ENCODE measurements at places on chromosomes 13 and 19.
A peak's percentile ranks its signal among the peaks of the same experiment; 100 is the strongest.

DNA sequence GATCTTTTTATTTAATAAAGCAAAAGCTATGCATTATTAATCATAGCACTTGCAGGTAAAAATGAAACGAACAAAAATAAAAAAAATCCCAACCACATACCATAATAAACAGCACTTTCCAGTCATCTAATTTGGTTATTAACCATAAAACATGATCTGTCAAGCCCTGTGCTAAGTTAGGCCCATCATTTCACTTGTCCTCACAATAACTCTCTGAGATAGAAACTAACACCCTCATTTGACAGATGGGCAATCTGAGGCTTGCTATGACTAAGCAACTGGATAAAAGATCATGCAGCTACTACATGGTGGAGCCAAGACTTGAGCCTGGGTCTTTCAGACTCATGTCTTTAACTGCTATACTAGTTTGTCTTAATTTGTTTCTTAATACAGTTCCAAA, 21.8 kb downstream of the PROSER1 start:
- no peak for DNase-seq

GRCh38 chr19:39405958-39406655, 540 bp upstream of the ZFP36 start:
- DNase-seq = no peak

DNA sequence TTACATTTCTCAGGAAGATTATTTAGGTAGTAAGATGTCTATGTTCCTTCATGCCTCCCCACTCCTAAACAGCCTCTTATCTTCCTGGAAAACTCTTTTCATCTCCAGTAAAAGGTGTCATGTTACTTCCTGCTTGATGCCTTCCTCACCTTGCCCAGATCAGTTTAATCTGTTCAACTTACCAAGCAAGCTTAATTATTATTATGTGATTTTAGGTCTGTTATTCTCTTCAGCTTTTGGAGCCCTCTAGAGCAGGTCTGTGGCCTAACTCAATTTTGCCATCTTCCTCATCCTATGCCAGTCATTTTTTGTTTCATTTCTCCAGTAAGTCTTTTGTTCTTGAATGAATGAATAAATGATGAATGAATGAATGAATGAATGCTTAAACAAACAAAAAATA, 528.4 kb downstream of the DCT start:
- no peak for DNase-seq

DNA sequence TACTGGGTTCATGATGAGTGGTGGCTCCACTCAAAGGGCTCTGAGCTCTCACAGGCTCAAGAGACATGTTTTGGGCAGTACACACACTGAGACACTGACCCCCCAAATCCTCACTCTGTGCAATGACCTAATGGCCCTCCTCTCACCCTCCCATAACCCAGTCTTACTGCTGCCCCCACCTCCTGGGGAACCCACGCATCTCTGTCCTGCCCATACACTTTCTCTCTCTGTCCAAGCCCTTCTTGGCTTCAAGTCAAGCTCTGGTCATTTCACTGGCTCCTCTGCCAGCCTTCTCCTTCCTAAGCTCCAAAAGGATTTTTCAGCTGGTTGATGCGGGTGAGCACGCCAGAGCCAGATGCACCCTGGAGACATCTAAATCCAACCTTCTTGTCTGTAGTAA, 187.9 kb upstream of the TSHZ3 start:
- DNase-seq = no peak

DNA sequence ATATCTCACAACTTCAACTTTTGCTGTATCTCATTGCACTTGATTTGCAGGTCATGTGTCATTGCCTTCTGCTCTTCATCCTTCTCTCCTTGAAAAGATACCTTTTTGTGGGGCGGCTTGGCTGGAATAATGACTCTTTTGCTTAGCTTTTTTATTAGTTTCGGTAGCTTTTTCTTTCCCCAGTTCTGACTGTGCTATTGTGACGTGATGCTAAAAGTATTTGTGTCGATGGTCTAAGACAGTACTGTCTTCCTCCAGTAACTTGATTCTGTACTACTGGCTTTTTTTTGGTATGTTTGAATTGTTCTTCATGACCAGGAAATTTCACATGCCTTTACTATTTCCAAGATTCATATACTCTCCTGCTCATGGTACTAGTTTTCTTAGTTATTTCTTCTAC, 63.1 kb downstream of the SLITRK1 start:
- no peak for DNase-seq

- DNase-seq = no peak
Measured at GRCh38 chr13:112955271-112955937, 13.6 kb upstream of the MCF2L start.

DNA sequence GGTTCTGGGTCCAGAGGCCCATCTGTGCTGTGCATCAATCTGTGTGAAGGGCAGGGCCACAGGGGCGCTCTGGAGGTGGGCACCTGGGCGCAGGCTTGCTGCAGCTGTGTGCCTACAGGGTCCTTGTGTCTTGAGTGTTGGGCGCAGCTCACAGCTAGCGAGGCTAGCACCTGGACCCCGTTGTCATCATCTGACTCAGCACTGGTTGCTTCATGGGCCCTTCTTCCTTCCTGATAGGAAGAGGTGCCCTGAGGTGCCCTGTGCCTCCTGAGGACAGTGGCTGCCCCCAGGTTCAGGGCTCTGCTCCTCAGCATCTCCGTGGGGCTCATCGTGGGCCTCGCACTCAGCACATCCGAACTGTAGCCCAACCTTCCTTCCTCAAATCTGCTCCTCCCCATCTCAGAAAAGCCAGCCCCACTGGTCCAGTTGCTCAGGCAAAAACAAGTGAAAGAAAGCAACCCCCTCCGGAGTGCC, 54.8 kb downstream of the GATAD2A start:
- no peak for DNase-seq

DNA sequence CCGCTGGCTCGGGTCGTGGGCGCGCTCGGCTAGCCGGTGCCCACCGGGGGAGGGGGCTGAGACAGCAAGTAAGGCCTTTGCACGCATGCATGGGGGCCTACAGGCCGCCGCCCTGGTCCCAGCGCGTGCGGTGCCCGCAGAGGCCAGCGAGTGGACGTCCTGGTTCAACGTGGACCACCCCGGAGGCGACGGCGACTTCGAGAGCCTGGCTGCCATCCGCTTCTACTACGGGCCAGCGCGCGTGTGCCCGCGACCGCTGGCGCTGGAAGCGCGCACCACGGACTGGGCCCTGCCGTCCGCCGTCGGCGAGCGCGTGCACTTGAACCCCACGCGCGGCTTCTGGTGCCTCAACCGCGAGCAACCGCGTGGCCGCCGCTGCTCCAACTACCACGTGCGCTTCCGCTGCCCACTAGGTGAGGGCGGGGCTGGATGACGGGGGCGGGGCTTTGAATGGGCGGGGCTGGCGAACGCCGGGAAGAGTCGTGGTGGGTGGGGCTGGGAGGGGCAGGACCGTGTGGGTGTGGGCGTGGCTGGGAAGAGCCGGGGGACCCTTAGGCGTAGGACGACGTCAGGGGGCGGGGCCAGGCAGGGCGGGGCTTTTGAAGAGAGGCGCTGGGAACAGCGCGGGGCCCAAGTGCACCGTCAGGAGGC, 2.1 kb downstream of the CILP2 start:
- DNase-seq = no peak

GRCh38 chr19:12938779-12939601, 581 bp downstream of the CALR start:
- DNase-seq = no peak

DNA sequence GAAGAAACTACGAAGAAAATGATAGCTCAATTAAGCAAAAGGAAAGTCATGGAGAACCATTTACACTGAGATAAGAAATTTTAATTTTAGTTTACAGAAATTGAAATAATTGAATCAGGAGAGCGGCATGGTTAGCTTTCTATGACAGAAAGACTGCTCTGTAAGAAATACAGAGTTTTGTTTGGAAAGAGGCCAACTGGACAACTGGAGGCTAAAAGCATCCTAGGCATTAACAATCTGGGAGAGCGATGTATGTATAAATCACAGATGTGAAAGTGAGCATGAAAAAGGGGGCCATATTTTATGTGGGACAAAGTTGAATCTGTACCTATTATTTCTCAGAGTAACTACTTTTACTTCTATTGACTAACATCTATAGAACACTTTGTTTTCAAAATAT, 1608.8 kb upstream of the PCDH20 start:
- no peak for DNase-seq

GRCh38 chr19:48287748-48288147, 17.9 kb downstream of the ZNF114 start:
- DNase-seq = no peak

DNA sequence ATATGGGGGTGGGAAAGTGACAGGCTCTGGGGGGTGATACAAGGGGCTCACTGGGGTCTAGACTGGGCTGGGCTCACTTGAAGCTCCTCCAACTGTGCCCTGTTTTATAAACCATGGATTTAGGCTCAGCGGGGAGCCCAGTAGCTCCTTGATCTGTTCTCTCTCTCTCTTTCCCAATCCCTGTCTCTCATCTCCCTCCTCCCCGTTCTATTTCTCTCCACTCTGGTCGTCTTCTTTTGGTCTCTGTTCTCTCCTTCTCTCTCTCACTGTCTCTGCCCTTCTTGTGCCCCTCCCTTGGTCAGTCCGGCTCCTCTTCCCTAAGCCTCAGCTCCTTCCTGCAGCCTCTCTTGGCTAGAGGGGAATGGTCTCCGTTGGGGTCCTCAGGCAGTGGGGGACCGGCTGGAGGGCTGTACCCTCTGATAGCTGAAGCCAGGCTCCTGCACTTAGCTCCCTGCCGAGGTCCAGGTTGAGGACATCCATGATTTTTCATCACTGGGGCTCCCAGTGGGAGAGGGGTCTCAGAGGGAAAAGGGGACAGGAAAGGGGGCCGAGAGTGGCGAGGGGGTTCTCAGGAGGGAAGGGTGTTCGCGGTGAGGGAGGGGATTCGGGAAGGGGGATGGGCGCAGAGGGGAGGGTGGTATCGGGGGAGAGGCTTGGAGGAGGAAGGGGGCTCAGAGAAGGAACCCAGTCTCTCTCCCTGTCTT, 8.5 kb downstream of the UNC13A start:
- DNase-seq = no peak

GRCh38 chr19:56718231-56718630, 46.7 kb upstream of the ZNF835 start:
- no peak for DNase-seq

GRCh38 chr13:113186061-113186900, 22.2 kb downstream of the PCID2 start:
- DNase-seq = no peak

DNA sequence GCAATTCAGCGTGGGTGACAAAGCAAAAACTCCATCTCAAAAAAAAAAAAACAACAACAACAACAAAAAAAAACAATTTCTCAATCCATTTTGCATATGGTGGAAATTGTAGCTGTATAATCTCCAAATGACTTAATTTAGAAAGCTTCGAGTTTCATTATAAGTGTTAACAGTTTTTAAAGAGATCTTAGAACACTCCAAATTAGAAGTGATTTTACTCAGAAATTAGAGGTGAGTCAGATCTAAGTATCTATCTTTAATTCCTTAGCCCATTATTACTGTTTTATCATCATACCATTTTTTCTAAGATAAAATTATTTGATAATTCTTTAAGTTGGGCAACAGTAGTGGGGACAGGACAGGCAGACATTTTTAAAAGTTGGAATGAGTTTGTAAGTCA, 60.5 kb downstream of the ZMYM2 start:
- no peak for DNase-seq

DNA sequence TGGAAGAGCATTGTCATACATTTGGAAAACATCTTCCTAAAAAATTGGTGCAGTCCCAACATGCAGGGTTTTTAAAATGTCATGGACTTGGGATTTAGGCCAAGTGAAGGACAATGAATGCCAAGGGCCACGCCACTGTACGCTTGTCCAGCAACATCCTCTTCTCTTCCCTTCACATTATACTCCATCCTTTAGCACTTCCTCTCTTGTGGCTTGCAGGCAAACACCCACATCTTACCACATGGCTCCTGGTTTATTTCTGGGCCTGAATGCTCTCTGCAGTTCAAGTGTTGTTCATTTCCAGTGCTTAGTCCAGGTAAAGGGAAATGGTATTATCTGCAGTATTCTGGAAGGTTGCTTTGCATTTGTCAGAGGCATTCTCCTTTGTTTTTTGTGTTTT, 45.0 kb downstream of the CBY2 start:
- no peak for DNase-seq

- no peak for DNase-seq
Measured at GRCh38 chr13:42219876-42220275, 52.1 kb upstream of the AKAP11 start.

GRCh38 chr19:40804783-40805242, 5.8 kb downstream of the EGLN2 start:
- DNase-seq = no peak

- DNase-seq = no peak
Measured at GRCh38 chr13:106961651-106962050, 393.7 kb upstream of the ARGLU1 start.

GRCh38 chr13:33636243-33636642, 181.7 kb upstream of the RFC3 start:
- DNase-seq = no peak

DNA sequence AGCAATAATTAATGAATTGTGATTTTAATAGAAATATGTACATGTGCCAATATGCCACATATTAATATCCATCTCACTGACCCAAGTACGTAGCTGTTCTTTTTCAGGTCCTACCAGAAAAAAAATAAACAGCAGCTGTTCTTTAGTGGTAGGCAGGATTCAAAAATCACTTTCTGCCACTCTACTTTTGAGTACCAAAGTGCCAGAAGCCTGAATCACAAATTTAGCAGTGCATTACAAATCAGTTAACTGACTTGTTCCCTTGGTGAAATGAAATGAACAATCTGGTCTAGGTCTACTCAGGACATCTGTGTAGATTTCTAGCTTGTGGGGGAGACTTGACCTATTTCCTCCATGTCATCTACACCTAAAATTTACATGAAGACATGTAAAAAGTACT, 775.5 kb upstream of the GPC6 start:
- no peak for DNase-seq

GRCh38 chr19:7524992-7525739, 2.7 kb downstream of the MCOLN1 start:
- DNase-seq = no peak

- peak; percentile 84 for DNase-seq
Measured at GRCh38 chr19:44635581-44636438, 7.9 kb upstream of the PVR start.

- no peak for DNase-seq
Measured at GRCh38 chr13:28778308-28779215, 41.6 kb upstream of the MTUS2 start.

- no peak for DNase-seq
Measured at GRCh38 chr19:29662604-29663404, 2.5 kb upstream of the PLEKHF1 start.

DNA sequence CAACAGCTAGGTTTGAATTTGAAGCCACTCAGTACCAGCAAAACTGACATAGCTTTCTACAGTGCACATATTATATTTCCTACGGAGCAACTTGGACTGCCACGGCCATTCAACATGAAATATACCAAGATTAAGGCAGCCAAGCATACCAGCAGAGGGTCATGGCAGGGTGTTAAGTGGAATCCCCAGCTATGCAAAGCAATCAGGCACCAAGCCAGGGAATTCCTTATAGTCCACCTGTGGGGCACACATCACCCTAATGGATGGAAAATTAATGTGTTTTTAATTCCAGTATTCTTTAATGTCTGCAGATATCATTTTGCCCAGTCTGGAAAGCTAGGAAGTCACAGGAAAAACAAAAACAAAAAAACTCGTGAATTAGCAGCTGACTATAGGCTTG, 1190.3 kb downstream of the EFNB2 start:
- no peak for DNase-seq

- no peak for DNase-seq
Measured at GRCh38 chr19:16586991-16587832, 15.0 kb upstream of the SLC35E1 start.

GRCh38 chr13:60286707-60287106, 110.3 kb upstream of the TDRD3 start:
- DNase-seq = no peak

GRCh38 chr13:51416107-51416506, 36.7 kb downstream of the INTS6 start:
- DNase-seq = no peak

- DNase-seq = no peak
Measured at GRCh38 chr19:6766357-6767080, 716 bp downstream of the SH2D3A start.

Data from HS-27A (cell line).